Activated T-cell treated with anti-CD3 and anti-CD28 coated beads, Interleukin-2, amount 50 U/mL, for 72 hours (primary cell): ENCODE measurements at places on chromosomes 6 and 20.

DNA sequence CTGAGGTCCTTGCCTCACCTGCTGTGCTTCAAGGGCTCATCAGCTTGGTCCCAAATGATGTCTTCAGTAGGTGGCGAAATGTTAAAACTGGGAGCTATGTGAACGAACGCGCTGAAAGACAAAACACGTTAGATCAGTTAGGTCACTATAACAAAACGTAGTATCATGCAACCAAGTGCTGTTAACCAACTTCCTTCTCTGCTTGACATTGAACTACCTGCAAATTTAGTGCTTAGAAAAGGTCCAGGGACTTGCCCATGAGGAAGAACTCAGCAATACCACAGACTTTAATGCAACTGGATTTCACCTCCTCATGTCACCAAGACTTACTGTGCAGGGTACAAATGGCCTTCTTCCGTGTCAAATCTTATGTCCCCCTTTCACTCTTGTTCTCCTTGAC lies 24.8 kb downstream of the BACH2 start:
- no peak for DNase-seq

GRCh38 chr6:89298680-89299465 lies 16.2 kb downstream of the GABRR2 start:
- peak; percentile 3 for DNase-seq

GRCh38 chr6:117485433-117485832 lies 3.0 kb downstream of the DCBLD1 start:
- no peak for DNase-seq

GRCh38 chr20:10861090-10861489 lies 187.3 kb upstream of the JAG1 start:
- DNase-seq, result no peak

DNA sequence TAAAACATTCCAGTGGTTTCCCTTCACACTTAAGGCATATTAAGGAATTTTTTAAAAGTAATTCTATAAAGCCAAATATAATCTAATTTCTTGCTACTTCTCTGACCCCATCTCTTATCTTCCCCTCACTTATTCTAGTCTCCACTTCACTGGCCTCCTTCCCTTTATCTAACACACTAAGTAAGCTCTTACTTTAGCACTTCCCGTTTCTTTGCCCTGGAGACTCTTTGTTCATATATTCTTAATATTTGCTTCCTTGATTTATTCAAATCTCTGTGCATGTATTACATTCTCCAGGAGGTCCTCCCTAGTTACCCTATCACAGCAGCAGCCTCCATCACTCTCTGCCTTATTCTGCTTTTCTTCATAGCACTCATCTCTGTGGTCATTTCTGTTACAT lies 20.3 kb downstream of the GTPBP2 start:
- no peak for DNase-seq

- DNase-seq, result no peak
Measured at GRCh38 chr20:57921676-57922075, 211.9 kb upstream of the PMEPA1 start.

GRCh38 chr20:8860011-8860495 lies 208.8 kb upstream of the PLCB4 start:
- DNase-seq, result no peak

GRCh38 chr6:35050757-35051330 lies 90.3 kb downstream of the TCP11 start:
- DNase-seq, result no peak

- DNase-seq, result no peak
Measured at GRCh38 chr20:50446351-50447101, 63.7 kb upstream of the PTPN1 start.

DNA sequence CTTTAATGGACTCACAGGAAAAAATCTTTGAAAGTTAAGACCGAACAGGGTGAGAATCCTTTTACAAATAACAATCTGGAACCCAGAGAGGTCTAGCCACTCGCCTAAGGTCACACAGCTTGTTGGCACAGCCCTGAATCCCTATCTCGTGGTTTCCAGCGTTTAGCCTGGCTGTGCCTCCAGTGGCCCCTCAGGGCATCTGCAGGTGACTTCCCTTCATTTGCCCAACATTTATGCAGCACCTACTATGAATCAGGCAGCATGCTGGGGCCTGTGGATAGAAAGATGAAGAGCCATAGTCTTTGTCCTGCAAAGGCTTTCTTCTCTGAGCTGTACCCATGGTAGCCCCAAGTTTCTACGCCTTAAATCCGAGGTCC lies 2.6 kb upstream of the NR2E1 start:
- no peak for DNase-seq

- DNase-seq, result no peak
Measured at GRCh38 chr20:49704932-49705336, 8.7 kb downstream of the B4GALT5 start.

GRCh38 chr6:142345261-142345660 lies 43.5 kb downstream of the ADGRG6 start:
- no peak for DNase-seq

- no peak for DNase-seq
Measured at GRCh38 chr6:55495277-55495676, 83.7 kb downstream of the HMGCLL1 start.

- peak; percentile 85 for DNase-seq
Measured at GRCh38 chr6:27871924-27872638, 40.1 kb downstream of the OR2B2 start.

DNA sequence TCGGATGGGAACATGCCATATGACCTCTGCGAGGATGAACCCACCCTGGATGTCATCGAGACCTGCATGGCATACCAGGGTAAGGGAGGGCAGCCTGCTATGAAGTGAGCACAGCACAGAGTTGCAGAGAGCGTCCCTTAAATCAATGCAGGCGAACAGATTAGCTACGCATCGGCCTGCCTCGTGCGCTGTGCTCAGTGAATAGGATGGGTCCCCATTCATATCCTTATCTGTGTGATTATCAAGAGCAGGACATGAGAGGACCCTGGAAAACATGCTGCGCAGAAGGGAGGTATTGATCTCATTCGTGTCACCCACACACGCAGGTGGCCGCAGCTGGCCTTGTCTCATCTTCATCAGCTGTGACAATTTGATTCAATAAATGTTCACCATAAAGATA lies 25.6 kb upstream of the FAM83D start:
- no peak for DNase-seq
